ENCODE measurements at places on chromosomes 7 and 10.

- no peak for DNase-seq
Measured at GRCh38 chr10:128642502-128642901, 516.3 kb upstream of the MKI67 start.

DNA sequence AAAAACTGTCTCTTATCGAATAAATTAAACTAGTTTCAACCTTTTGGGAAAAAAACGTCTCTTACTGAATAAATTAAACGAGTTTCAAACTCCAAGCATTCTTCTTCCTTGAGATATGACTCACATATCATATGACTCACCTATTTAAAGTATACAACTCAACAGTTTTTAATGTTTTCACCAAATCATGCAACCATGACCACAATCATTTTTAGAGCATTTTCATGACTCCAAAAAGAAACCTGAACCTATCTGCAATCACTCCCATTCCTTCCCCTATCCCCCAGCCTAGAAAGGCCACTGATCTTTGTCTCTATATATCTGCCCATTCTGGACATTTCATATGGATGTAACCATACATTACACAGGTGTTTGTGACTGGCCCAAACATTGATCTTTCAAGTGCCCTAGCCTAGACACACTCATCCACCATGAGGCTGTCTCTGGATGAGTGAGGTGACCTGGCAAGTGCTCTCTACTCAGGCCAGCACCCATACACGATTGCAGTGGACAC, 115.3 kb downstream of the PIP4K2A start:
- no peak for DNase-seq

DNA sequence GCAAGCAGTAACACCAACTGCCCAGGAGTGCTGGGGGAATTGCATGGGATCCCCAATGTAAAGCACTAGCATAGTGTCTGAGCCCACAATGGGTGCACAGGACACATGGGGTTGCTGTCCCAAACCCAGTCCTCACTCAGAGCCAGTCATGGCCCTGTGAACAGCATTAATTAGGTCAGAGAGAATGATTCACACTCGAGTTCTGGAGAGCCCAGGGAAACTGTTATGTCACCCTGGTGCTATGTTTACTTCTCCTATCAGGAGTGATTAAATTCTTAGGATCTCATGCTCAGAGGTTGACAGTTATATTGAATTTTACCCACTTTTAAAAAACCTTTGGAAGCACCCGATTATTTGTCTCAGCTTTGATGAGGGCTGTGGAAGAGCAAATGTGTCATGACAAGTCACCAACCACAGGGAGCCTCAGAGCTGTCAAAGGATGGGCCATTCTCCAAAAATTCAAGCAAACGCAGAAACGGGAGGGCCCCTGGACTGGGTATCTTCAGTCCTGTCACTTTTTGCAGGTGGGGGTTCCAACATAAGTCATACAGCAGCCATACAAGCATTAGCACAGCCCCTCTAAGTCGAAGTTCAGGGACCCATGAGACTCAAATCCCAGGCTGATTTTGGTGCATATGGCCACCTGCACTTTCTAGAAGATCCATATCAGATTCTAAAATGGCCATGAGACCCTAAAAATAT, 1.3 kb upstream of the RASSF4 start:
- DNase-seq, result no peak

DNA sequence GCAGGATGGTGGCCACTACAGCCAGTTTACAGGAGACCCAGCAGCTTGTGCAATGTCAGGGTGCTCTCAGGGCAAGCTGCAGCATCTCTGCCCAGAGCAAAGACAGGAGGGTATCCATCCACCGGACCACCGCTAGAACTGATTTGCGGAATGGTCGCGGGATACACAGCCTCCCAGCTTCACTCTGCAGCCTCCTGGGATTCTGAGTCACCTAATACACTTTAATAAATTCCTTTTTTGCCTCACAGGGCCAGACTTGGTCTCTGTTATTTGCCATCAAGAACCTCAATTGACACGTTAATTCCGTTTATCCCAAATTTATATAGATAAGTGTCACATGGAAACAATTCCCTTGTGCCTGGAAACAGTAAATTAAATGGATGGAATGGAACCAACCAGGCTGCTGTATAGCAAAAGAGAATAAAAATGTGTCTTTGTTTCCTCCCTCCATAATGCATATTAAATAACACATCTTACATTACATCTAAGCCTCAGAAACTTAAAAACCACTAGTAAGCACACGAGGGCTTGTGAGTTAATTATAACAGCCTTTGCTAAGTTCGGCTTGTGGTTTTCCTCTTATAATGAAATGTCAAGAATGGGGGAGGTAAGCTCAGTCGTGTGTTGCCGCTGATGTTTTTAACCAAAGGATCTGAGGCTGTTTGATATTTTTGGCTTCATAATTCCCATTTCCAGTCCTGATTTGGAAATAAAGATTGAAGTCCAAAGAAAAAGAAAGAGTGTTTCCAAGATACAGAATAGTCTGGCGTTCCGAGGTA, 52.1 kb downstream of the ADRB1 start:
- DNase-seq, result no peak

DNA sequence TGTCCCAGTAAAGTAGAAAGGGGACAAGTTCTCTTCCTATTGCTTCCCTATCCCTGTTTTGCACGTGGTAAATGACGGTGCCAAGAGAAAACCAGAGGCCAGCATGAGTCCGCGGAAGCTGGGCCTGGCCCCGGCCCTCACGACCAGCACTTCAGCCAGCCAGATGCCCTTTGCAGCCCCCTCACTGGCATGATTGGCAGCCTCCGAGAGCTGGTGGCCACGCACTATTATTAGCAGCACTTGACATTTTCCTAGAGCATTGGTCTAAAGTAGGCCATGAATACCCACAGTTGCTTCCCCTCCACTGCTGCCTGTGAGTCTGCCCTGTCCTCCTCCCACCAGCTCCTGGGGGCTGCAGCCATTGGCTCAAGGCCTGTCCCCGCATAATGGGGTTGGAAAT, 369.1 kb downstream of the PLXNA4 start:
- DNase-seq, result no peak

DNA sequence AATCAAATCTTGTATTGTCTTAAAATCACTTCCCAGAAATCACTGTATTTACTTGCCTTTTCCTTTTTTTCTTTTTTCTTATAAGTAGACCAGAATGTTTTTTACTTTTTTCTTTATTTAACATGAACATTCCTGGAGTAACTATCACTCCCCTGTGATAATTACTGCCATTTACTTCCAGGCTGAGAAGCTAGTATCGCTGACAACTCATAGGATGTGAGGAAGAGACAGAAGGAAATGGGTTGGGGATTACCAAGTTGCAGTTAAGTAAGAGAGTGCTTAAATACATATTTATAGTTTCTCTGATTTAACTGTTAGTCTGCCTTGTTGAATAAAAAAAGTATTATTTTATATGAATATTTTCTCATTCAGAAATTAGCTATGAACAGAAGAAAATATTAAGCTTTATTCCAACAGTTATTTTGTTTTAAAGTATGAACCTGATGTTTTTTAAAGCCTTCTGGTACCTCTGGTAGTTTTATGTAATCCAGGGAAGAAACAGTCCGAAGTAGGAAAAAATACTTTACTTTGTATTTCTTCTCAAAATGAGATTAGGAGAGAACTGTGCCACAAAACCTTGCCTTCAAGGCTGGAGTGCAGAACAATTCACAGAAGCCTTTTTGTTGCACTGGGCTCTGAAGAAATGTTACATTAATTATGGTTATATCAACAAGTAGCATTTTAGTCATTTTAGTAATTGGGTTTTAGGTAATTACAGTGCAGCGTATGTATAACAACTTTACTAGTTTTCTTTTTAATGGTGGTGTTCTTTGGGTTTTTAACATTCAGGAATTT, 72.8 kb downstream of the SHOC2 start:
- DNase-seq, result no peak

DNA sequence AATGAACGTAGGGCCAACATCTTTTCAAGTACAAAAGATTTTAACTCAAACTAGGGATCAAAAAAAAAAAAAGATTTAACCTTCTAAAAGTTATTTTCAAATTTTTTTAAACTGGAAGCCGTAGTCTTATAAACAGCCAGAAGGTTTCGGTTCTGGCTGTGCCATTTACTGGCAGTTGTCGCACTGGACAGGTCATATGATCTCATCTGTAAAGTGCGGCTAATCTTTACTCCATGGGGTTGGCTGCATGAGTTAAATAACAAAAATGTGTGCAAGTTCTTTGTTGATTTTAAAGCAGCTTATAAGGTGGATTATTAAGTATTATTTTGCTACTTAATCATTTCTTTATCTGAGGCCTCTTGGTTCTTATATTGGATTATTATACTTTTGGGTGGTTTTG, 36.6 kb downstream of the TRUB1 start:
- no peak for DNase-seq

- DNase-seq, result no peak
Measured at GRCh38 chr7:69847921-69848612, 249.8 kb downstream of the AUTS2 start.

DNA sequence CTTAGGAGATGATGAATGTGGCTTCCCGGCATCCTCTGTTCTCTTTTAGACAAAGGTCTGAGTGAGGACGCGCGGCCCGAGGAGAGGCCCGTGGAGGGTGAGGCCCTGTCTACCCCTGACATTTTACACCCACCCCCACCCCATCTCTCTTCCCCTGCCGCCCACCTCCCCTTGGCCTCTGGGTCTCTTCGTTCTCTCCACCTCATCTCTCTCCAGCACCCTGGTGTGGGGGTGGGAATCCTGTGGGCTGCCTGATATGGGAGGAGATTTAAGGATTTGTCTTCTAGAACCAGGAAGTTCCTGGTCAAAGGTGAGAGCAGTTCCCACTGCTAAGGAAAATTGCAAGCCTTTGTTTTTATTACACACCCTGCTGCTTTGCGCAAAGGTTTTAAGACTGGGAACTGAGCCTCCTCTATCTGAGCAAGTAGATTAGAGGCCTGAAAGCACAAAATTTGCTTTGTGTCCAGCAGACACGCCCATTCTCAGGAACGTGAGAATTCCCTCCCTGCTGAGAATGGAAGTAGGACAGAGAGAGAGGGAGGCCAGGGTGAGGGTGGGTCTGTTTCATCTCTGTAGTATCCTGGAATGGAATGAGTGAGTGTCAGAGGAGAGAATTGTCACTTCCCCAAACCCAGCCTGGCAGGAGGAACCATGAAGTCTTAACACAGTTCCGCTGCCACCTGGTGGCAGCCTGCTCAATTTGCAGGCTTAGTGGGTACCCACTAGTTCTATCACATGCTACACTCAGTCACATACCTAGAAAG, 91.2 kb downstream of the GTF2IRD1 start:
- DNase-seq, result no peak

DNA sequence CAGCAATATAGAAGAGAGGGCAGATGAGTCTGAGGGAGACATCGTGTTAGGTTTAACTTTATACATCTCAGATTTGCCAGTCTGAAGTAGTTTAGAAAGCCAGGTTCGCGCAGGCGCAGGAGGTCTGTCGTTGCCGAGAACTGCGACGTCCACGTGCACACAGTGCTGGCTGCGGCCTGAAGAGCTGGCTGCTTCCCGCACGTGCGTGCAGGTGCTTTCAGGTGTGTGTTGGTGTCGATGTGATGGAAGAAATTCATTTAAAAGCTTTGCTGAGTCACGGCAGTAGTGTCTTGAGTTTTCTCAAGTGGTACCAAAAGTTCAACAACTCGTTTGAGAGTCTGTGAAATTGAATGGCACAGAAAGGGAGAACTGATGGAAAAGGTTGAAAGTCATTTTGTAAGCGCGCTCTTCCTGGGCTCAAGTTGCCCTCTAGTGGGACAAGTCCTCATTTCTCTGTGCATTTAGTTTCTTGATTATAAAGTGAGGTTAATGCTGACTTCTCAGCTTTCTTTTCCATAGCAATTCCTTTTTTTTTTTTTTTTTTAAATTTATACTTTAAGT, 18.6 kb downstream of the WDR37 start:
- peak; percentile 59 for DNase-seq

DNA sequence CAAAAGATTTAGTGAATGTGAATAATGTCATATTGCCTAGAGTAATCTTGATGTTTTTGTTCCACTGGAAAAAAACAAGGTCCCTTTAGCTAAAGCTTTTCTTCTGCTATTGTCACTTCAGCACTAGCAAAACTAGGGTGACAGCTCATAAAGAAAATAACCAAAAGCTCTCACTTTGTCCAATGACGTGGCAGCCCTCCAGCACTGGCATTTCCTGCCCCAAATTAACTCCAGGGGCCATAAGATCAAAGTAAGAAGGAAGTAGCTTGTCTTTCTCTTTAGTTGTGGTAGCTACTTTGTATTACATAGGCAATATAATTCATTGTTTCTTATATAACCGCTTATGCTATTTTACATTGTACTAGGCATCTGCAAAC, 47.3 kb downstream of the LRRN3 start:
- peak; percentile 26 for DNase-seq

DNA sequence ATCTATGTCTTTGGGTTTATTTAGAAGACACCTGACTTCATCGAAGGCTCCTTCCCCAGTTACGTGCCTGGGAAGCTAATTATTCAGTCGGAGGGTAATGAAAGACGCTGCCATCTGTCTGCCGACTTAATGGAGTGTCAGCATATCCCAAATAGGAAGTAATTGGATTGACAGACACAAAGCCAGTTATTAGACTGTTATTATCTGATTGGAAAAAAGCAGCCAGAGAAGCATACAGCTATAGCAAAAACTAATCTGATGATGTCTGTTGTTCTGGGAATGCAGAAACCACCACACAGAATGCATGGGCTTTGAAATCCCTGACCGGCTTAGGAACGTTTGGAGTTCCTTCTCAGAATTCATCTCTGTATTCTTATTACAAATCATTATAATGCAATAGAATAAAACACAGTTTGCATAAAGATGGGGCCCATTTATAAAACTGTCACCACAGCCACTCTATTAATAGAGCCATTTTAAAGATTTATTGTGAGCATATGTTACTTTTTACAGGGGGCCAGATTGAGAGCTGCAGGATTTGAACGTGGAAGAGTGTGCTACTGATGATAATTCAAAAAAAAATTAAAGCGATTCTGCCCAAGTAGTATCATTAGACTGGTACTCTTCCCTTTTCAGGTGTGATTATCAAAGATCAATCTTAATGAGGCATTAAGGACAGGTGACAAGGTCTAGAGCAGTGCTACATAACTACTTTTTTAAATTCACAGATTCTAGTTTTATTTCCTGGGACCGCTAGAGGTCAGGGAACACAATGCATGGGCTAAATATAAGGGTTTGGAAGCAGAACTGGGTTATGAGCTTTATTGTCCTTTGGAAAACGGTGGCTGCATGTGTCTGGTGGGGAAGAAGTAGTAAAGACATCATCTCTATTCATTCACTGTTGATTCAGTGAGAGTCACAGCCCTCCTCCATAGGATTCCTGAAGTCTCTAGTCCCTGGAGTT, 330.1 kb upstream of the LRGUK start:
- DNase-seq, result no peak

GRCh38 chr7:109020251-109020650, 450.6 kb downstream of the DNAJB9 start:
- DNase-seq, result no peak

GRCh38 chr10:110672580-110672919, 28.4 kb downstream of the RBM20 start:
- DNase-seq, result no peak
